GM03348 (cell line): ENCODE measurements at places on chromosomes 12 and 14.
A peak's percentile ranks its signal among the peaks of the same experiment; 100 is the strongest.

- DNase-seq: no peak
Measured at GRCh38 chr12:127629066-127629820, 637.7 kb upstream of the TMEM132C start.

- peak; percentile 64 for DNase-seq
Measured at GRCh38 chr14:86038387-86039042, 508.6 kb downstream of the FLRT2 start.

GRCh38 chr14:76599141-76599540 lies 162.1 kb upstream of the VASH1 start:
- DNase-seq: no peak

- no peak for DNase-seq
Measured at GRCh38 chr14:34336501-34336900, 125.5 kb downstream of the SPTSSA start.

- DNase-seq: no peak
Measured at GRCh38 chr12:67991158-67991557, 1.9 kb downstream of the IFNG-AS1 start.

DNA sequence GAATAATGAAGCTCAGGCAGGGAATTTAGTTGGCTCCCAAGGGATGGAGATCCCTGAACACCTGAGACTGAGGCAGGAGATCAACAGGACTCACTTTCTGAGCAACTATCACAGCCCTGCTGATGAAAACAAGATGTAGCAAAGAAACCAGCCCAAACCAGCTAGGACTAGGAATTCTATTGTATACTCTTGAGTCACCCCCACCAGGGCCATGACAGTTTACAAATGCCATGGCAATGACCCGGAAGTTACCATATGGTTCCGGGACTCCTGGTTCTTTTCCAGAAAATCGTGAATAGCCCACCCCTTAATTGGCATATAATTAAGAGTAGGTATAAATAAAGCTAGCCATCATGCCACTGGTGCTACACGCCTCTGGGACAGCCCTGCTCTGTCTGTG lies 46.0 kb upstream of the OASL start:
- no peak for DNase-seq

DNA sequence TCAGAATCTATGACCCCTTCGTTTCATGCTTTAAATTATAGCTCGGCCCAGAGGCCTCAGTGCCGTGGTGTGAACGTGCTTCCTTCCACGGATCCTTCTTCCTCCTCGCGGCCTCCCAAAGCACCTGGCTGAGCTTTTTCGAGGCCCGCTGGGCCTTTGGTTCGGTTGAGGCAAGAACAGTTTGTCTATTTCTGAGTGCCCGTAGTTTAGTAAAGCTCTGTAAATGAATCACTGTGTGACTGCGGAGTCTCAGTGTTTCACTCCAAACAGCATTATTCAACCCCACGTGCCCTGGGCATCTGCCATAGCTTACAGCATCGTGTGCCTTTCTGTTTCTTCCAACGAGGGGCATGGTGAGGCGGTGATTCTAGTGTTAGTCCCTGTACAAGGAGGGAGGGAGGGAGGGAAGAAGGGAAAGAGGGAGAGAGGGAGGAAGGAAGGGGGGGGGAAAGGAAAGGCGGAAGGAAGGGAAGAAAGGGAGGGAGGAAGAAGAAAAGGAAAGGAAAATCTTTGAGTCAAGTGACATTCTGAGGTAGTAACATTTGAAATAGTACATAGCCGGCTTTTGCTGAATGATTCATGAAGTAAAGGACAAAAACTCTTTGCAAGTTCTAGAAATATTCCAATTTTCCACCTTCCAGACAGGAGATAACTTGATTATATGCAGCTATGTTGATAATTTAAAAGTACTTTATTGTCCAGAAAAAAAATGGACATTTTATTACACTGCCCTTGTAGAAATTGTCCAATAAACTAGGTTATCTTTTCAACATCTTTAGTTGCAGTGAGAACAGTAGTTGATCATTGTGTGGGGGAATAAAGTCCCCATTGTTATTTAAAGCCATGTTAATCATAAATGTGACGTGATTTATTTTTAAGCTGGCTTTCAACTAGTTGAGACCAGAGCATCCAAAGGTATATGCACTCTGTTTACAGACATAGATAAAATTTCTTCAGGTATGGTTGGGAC lies 1.2 kb upstream of the TRIM9 start:
- DNase-seq: peak; percentile 6

DNA sequence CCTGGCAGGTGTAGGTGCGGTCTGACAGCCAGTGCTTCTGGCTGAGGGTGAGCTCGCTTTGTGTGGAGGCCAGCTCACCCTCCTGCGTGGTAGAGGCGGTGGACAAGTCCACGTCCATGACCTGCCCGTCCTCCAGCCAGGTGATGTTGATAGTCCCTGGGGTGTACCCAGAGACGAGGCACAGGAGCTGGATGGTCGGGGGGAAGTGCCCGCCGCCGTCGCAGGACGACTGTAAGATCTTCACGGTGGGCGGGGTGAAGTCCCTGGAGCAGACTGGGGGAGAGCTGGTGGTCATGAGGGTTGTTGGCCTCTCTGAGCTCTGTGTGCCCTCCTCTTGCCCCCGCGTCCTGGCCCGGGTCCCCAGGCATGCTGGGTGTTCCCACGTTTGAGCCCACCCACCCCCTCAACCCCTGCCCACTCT lies 74.6 kb downstream of the TMEM121 start:
- DNase-seq: no peak

- DNase-seq: no peak
Measured at GRCh38 chr14:61716956-61717355, 21.6 kb downstream of the HIF1A start.

DNA sequence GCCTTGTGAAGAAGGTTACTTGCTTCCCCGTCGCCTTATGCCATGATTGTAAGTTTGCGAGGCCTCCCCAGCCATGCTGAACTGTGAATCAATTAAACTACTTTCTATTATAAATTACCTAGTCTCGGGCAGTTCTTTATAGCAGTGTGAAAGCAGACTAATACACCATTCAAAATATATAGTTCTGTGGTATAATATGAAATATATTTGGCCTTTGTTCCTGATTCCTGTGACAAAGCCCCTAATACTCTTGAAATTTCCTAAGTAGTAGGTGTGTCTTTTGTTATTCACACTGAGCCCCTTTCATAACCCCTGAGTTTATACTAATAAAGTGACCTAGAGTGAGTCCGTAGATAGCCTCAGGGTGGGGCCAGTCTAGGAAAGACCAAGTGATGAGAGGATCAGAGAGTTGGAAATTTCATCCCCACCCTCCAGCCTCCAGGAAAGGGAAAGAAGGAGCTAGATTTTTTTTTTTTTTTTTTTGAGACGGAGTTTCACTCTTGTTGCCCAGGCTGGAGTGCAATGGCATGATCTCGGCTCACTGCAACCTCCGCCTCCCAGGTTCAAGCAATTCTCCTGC lies 19.4 kb upstream of the STRN3 start:
- DNase-seq: no peak

DNA sequence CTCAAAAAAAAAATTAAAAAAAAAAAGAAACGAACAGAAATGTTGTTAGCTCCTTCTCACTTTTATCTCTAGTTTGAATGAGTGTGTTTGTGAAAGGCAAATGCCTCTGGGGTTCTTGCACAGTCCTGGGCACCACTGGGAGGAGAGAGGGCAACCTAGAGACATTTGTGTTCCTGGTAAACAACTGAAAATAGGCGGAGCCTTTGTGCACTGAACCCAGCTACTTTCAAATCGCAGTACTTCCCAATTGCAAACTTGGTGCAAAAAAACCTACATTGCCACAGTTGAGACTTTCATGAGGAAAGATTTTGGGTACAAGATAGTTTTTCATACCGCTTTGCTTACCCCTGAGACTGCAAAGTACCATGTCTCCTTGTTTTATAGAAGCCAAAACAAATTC lies 430.0 kb downstream of the ZFP36L1 start:
- DNase-seq: no peak
